ENCODE measurements at places on chromosomes 3 and 15. TPM values are rescaled to one million over a fixed set of nuclear protein-coding genes. Genes with fewer than 3 reads are reported as not detected.

GRCh38 chr3:52836986-52837385, 2.2 kb upstream of the MUSTN1 start:
- no peak for DNase-seq

TMEM40 gene
- total RNA-seq, result 0.54 TPM

- DNase-seq, result no peak
Measured at GRCh38 chr3:26704736-26705135, 82.2 kb downstream of the LRRC3B start.

ACTR8 gene
- 33.1 TPM for total RNA-seq

SRPRB gene
- total RNA-seq, result 27.6 TPM

DNA sequence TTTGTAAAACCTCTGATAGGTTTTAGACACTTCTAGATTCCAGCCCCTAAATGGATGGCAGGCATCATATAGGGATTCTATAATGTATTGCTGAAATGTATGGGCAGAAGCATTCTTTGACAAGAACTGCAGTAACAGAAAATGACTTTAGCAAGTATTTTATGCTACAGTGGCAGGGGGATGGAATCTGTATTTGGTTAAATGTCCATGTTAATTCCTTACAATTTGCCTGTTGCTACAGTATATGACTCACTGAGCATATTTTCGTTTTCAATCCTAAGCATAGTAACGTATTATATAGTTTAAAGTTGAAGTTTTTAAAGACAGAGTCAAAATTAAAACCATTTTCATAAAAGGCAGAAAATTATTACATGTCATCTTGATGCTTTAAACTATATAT, 150.1 kb downstream of the MEX3B start:
- DNase-seq, result no peak

GRCh38 chr15:79170256-79170664, 79.7 kb upstream of the RASGRF1 start:
- DNase-seq, result no peak

GRCh38 chr3:66423791-66424190, 77.0 kb downstream of the LRIG1 start:
- peak; percentile 20 for DNase-seq

ISLR gene
- total RNA-seq, result 16.2 TPM

DNA sequence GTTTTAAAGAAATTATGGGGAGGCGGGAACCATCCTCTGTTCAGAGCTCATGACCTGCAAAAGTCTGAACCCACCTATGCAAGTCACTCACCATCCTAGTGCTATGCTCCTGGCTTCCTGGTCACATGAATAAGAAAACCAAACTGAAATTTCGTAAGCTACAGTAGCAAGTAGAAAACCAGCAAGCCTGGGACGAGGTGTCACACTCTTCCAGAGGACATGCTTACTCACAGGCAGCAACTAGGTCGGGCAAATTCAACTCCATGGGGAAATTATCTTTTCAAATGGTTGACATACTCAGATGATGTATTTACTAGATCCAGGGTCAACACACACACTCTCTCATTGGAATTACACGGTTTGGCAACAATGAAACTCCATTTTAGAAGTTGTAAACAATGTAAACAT, 31.3 kb downstream of the LDHAL6B start:
- no peak for DNase-seq

- DNase-seq, result peak; percentile 87
Measured at GRCh38 chr3:20054549-20054987, 14.3 kb downstream of the KAT2B start.

- no peak for DNase-seq
Measured at GRCh38 chr15:36645106-36645505, 65.7 kb downstream of the CDIN1 start.

DNA sequence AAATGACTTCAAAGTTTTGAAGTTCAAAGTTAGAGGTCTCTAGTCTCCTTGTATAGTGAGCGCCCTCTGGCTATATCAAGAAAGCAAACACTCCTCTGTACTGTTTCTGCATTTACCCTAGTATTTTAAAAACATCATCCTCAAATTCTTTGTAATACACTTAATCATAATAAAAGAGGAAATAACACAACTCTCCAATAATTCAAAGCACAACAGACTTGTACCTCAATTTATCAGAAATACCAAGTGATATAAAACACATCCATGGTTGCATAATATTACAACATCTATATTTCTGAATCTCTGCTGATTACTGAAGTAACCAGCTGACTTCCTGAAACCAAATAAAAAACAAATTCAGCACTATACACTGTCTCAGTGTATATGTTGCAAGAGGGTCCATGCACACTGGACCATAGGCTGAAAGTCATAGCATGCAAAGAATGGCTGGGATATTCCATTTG, 12.5 kb downstream of the PLOD2 start:
- no peak for DNase-seq

DNA sequence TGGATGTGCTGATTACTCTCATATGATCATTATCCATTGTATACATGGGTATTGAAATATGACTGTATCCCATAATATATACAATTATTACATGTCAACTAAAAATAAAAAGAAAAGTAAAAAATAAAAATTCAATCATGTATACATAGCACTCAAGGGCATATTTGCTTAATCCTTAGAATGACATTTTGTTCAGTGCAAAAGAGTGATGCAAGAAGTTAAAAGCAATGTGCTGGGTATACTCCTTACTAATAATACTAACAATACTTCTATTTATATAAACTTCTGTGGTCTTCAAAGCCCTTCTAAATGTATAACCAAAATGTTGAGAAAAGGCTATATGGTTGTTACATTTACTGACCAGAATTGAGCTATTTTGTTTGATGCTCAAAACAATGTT, 23.2 kb upstream of the TM4SF1 start:
- DNase-seq, result no peak

DNA sequence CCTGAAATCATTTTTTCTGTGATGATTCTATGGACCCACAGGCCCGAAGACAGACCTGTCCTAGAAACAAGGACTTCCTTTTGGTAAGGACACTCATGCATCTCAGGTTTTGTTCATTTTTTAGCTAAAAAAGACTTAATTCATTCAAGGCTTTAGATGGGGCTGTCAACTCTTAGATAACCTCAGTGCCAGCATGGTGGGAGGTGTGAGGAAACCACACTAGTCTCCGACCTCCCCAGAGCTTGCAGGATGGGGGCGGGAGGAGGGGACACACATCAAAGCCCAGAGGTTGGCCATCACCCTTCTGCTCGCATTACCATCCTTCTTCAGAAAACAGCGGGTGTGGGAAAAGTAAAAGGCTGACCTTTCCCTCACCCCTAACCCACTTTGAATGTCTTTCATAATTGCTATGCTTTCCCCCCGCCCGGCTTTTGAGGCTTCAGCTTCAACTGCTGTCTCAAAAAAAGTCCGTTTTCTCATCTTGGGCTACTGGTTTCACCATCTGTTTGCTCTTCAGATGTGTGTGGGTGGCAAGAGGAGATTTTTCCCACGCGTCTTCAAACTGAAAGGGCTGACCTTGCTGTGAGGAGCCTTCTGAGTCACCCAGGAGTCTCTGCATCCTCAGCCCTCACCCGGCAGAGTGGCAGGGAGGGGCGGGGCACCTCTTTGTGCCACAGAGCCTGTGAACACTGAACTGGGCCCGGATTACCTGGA, 27.6 kb upstream of the CXCR6 start:
- DNase-seq, result peak; percentile 68

DNA sequence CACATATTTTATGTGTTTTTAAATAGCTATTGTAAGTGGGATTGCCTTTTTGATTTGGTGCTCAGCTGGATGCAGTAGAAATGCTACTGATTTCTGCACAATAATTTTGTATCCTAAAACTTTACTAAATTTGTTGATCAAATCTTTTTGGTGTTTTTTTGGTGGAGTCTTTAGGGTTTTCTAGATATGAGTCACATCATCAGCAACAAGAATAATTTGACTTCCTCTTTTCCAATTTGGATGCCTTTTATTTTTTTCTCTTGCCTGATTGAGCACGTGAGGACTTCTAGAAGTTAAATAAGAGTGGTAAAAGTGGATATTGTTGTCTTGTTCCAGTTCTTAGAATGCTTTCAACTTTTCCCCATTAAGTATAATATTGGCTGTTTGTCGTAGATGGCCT, 51.3 kb downstream of the TLNRD1 start:
- no peak for DNase-seq

GRCh38 chr15:93180656-93181055, 91.6 kb upstream of the RGMA start:
- DNase-seq, result no peak

DNA sequence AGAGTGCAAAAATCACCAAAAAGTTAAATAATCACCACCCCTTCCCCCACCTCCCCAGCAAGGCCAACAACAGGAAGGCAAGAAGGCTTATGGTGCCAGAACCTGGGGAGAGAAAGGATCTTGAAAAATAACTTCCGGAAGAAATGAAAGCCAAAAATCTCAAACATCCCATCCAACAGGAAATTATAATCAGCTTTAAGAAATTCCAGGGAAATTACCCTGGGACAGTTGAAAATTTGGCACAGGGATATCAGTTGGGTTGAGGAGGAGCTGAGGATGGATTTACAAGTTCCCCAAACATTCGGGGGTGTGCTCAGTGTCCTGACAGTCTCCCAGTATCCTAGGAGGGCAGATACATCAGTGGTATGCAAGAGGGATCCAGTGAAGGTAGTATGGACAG, 82.7 kb downstream of the POLR2M start:
- DNase-seq, result no peak

DNA sequence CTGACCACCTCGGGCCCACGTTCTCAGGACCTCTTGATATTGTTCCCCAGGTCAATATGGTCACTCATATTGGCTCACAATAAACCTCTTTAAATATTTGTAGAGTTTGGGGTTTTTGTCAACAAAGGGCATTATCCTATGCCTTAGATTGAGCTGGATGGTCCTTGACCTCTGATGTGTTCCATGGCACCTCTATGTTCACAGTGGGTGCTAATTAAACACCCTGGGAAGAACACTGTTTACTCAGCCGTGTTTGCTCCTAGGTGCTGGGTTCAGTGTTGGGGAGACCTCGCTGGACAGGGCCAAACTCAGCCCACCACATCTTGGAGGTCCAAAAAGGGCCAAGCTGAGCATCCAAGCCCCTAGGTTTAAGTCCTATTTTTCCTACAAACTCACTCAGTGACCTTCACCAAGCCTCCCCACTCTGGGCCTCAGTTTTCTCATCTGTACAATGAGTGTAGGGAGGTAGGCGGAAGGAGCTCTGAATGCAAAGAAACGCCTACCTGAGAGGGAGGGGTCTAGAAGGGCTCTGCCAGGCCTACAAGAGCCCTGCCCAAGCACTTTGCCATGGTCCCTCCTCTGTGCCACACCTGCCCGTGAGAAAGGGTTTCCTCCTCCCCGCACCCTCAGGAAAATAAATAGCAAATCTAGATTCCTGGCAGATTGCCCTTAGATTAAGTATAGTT, 7.2 kb downstream of the FAM174B start:
- no peak for DNase-seq
